ENCODE measurements at places on chromosomes 4 and X.

DNA sequence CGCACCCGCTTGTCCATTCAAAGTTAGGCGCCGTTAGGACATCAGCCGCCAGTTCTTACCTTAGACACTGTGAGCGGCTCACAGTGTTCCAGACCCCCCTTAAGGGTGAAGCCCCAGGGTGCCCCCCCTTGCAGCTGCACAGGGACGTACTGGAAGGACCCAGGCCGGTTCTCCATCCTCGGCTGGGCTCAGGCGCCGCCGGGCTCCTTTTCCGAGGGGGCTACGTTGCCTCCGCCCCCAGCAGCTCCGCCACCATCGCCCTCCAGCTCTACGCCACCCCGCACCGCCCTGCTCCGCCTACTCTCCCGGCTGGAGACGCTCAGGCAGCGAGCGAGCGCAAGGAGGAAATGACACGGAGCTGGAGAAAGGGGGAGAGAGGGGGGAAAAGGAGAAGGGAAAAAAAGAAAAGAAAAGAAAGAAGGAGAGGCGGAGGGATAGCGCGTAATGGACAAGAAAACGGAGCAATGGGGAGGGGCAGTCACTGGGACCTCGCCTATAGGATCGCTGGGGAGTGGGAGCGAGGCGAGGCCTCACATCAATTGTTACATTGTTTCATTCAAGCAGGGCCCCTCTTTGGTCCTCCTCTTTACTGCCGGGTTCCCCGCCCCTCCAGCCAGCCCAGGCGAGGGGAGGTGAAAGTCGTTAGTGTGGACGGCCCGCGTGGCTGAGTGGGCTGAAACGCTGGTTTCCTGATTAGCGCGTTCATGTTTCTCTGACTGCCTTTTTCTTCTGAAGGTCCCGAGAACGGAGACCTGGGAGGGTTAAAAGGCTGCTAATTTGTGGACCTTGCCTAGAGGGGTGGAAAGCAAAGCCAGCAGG lies at the start of gene SHROOM4:
SHROOM4 (minus strand) TSS at position 352 of the 819 bp plus-strand sequence; CDS start at position 176, 176 bp downstream.
- DNase-seq = peak; percentile 78

DNA sequence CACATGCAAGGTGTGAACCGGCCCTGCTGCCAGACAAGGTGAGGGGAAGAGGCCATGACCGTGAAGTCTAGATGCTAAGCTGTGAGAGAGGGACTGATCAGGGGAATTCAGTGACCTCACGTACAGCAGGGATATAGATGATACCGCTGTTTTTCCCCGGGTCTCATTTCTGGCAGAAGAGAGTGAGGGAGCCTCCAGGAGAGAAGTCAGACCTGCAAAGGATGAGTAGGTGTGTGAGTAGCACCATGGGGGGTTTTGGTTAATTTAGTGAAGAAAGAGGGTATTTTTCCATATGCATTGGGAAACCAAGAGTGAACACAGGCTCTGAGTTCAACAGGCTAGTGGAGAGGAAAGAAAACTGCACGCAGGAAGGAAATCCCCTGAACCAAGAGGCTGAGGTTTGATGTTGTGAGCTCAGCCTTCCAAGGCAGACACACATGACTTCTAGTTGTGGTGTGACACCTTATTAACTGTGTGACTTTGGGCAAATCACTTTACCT lies 127.6 kb upstream of the GATB start:
- DNase-seq = no peak

GRCh38 chr4:38815885-38816782 lies 11.5 kb upstream of the TLR1 start:
- DNase-seq = no peak

DNA sequence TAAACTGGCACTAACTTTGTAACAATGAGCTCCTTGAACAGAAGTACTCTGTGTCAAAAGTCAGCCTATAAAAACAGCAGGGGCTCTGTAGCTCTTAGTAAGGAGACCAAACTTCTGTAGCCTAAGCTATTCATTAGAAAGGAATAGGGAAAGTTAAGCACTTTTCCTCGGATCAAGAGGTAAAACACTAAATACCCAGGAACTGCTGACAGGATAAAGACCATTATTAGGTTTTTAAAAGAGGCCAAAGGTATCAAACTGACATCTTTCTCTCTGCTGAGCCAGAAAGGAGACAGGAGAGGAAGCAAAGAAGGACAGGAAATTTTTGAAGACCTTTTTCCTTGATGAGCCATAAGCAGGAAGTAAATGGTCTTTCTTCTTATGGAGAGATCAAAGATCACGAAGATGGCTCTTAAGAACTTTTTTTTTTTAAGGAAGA lies 31.9 kb downstream of the ANAPC10 start:
- DNase-seq = no peak

GRCh38 chrX:45722471-45722870 lies 521.8 kb upstream of the DIPK2B start:
- no peak for DNase-seq

DNA sequence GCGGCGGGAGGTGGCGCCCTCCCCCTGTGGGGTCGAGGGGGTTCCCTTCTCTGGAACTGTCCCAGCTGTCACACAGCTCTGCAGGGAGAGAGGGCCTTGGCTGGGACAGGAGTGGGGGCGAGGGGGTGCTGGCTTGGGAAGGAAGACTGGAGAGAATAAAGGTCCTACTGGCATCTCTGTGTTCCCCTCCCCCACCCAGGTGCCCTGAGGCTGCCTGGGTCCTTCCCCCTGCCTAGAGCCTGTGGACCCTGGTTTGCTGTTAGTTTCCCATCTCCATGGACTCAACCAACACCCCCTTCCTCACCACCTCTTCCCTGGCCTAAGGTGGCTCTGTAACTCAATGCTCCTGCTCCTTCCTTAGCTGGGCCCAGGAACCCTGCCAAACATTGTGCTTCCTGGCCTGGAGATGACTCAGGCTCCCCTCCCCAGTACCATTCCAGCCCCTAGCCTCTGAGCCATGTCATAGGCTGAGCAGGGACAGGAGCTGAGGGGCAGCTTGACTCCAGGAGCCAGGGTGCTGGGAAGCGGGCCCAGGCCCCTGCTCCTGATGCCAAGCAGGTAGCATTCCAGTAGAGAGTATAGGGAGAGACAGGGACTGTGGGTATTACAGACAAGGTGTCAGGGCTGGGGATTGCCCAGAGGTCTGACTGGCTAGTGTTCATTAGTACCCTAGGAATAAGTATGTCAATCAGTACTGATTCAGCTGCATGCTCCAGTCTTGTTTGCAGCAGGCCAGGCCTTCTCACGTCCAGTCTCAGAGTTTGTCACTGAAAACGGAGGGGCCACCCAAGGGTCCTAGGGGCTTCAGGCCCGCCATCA lies 100.7 kb downstream of the EFNB1 start:
- no peak for DNase-seq

- DNase-seq = no peak
These were observed 529 bp upstream of the UBA6 start for GRCh38 chr4:67701517-67701850.
